ENCODE measurements at places on chromosomes 12 and 14.

- no peak for DNase-seq
Observed at GRCh38 chr12:14962797-14963196, 1.4 kb upstream of the ARHGDIB start.

DNA sequence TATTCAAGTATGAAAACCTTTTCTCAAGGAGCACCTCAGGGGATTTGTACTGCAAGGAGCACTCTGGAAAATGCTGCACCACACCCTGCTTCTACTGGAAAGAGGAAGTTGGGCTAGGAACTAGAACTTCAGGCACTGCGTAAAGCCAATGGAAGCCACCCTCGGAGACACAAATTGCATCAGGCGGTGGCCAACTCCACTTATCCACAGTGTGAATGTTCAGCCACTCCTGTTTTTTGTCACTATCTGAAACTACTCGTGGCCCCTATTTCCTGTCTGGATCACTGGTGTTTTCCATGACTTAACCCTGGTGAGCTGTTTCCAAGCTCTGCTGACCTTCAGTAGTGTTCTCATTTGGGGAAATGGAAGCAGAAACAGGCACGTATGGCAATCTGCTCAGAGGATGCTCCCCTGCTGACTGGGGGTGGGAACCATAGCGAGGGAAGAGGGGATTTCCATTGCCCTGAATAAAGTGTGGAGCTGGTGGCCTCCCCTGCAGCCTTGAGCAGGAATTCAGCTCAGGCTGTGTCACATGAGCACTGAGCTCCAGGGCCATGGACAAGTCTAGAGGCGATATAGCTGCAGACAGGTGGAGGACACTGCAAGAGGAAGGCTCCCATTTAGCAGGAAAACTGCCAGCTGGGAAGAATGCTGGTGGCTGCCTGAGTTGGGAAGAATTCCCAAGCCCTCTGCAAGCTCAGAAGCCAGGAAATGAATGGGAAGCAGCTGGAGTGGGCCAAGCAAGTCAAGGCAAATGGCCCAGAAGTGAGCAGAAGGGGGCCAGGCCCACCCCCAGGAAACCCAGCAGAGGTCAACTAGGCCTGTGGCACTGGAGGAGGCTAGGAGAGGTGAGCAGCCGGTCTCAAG is 50.5 kb upstream of the RAP1B start:
- DNase-seq: no peak

DNA sequence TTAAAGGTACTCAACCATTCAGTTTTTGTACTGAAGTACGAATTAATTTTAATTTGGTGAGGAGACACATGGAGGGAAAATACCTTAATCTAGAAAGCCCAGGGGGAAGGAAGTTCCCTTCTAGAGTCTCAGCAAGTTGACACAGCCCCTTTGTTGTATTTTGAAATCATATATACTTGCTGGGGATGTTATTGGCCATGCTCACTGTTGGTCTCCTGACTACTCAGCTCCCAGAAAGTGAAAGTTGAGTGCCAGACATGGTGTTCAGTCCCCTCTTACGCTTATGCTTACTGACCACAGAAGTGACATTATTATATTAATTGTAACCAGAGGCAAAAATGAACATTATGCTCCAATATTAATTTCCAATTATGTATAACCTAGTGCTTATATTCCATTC is 28.1 kb downstream of the ARF6 start:
- DNase-seq: no peak

DNA sequence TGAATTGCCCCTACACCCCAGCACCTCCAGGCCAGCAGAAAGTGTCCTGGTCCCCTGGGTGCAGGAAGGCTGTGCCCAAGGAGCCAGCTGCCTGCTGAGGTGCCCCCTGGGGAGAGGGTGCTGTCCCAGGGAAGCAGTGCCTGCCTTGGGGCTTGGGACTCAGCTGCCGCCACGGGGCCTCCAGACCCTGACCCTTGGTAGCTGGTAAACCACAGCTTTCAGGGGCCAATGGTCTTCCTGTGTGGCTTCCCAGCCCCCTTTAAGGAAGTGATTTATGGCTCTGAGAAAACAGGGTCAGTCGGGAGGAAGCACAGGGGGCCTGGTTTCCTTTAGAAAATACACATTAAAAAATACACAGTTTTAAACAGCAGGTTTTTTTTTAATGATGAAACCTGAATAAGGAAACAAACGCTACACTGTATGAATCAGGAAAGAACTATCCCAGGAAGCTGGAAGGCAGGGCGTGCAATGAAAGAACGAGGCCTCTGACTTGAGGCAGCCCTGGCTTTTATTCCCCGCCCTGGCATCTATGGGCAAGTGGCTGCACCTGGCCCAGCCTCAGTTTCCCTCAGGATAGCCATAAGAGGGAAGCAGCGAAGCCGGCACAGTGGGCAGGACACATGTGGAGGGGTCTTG is 40.6 kb upstream of the EML1 start:
- no peak for DNase-seq

DNA sequence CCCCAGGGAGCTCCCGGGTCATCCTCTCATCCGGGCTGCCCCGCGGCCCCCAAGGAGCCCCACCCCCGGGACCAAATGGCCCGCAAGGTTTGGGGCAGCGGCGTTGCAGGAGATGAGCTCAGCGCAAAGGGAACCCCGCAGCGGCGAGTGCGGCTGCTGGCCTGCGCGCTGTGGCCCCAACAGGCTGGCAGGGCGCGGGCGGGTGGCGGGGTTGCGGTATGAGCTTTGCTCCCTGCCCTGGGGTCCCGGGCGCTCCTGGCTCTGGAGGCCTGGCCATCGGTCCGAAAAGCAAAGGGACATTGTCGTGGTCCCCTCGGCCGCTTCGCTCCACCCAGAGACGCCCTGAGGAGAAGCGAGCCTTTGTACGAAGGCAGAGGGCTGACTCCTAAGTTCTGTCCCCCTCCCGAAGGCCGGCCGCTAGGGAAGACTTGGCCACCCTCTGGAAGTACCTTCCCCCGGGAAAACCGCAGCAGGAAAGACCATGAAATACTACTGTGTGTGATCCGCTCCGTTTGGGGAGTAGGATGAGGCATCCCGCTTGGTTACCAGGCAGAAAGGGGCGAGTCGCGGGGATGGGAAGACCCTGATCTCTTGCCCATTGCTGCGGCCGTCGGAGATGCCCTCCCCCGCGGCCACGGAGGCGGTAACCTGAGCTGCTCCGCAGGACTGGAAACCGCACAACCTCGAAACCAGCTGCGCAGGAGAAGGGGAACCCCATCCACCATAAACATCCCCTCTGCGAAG is 620 bp upstream of the NID2 start:
- peak; percentile 3 for DNase-seq

- DNase-seq: no peak
Observed at GRCh38 chr12:102317155-102317554, 119.5 kb upstream of the PMCH start.

DNA sequence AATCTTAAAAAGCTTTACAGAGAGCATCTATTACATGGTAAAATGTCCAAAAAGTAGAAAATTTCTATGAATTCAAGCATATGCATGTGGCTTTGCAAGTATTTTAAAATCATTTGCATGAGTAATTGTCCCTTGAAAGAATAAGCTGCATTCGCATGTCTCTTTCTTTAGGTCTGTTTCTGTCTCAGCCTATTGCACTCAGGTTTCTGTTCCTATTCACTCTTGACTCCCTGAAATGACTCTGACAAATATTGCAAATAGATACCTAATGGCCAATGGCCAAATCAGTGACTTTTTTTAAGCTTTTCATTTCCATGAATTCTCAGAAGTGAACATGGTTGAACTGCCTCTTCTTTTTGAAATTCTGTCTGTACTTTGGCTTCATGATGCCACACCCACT is 6.4 kb upstream of the TTC8 start:
- DNase-seq: no peak

DNA sequence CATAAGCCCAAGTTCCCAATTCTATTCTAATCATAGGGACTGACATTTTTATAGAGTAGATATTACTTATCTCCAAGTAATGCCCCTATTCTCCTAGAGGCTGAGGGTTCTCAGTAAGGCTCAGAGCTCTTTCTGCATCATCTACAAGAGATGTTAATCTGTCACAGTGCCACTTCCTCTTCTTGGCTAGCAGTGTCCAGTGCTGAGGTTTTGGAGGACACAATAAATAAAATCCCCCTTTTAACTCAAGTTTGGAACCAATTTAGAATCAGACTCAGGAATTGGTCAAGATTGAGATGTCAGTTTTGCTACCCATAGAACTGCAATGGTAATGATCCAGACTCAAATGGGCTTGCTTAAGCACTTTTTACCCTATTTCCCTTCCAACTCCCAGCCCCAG is 154.1 kb upstream of the ARID2 start:
- no peak for DNase-seq

DNA sequence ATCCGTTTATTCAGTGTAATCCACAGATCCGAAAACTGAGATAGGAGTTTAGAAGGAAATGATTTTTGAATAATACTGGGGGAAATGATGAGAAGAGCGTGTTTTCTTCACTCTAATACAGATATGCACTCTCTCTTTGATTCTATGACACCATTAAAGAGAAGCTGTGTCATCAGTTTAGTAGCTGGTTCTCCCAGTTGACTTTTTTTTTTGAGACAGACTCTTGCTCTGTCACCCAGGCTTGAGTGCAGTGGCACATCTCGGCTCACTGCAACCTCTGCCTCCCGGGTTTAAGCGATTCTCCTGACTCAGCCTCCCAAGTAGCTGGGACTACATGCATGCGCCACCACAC is 48.4 kb upstream of the EML1 start:
- DNase-seq: no peak

DNA sequence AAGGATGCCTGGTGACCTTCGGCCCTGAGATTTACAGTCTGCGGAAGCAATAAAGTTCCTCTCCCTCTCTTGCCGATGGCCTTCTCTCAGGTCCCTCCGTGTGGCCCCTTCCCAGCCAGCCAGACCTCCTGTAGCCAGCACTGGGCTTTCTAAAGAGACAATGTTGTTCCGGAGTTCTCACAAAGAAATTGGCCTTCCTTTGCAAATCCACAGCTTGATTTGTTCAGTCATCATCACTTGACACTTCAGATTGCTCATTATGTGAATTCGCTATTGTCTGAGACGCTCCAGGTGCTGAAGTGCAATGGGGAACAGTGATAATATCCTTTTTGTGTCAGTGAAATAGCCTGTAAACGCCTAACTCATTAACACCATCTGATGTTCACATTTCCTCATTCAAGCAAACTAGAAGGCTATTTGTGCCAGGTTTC is 43.7 kb upstream of the GPHB5 start:
- DNase-seq: no peak

DNA sequence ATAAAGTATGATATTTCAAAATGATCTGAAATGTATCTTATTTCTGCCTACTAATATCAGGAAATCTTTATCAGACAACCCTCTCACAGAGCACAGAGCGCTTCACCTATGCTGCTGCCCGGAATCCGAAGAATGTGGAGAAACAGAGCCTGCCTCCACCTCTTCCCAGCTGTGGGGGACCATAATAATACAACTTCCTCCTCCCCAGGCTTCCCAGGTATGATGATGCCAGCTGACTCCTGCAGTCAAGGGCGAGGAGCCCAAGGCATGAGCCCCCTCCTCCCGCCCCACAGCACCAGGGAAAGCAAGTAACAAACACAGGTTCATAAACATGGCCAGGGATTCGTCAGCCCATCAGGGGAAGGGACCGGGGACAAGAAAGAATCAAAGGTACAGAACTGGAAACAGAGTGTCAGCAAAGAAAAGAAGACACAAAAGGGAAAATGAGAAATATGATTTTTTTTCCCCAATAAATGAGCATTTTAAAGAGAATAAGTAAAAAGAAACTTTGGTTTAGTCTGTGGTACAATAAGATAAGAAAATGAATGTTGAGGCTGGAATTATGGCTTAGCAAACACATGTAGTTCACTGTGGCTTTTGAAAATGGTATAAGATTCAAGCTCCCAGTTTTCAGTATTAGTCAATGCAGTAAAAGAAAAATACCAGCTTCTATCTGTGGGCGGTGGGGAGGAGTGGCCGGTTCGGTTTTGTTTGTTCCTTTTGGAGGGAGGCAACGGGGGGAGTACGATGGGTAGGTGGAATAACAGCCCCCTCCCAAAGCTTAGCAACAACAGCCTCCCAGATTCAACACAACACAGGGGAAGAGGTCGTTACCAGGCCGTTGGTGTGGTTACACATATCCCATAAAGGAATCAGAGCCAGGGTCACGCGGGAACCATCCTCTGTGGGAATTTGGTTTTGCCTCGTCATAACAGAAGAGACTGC is 68.3 kb downstream of the SETD3 start:
- no peak for DNase-seq

GRCh38 chr14:72686101-72686500 is 207.8 kb downstream of the DPF3 start:
- DNase-seq: no peak

- no peak for DNase-seq
Observed at GRCh38 chr12:110243227-110243626, 37.8 kb upstream of the ATP2A2 start.

GRCh38 chr12:70741256-70741655 is 104.0 kb upstream of the PTPRB start:
- no peak for DNase-seq

DNA sequence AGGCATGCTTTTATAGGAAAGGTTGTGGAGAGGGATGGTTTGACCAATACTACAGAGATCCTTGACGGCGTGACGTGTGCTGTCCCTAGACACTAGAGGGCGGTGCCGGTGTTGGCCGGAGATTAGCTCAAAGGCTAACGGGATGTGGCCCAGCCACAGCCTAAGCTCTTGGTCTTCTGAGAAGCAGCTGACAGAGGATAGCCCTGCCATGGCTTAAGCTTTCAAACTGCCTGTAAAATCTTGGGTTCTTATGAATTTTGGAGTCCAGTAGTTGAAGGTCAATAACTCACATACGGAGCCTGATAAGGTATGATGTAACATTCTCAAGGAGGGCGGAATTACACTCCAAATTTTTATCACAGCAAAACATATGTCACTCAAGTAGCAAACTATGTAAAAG is 515.7 kb upstream of the ATXN7L3B start:
- no peak for DNase-seq

DNA sequence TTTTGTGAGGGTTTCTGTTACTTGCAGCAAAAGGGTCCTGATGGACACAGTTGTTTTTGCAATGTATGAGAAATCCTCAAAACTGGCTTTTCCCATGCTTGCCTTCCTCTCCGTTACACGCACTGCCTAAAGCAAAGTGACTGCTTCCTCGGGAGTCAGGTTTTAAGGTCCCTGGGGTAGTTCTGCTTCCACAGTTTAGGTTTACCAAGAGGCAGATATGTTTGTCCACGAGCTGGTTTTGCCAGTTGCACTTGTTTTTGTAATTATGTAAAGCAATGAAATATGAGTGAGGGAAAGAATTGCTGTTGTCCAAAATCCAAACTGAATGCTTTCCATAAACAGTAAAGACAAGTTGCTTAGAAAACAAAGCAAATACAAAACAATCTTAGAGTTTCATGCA is 290.7 kb upstream of the AMIGO2 start:
- DNase-seq: no peak

Data from activated CD4-positive, alpha-beta T cell treated with anti-CD3 and anti-CD28 coated beads, Interleukin-2, amount 50 U/mL, for 24 hours (primary cell).